ENCODE measurements at places on chromosomes 7 and 10.

GRCh38 chr7:16926861-16927260, 45.1 kb upstream of the AGR3 start:
- no peak for DNase-seq

- DNase-seq: no peak
Observed at GRCh38 chr7:129244220-129244619, 19.4 kb downstream of the AHCYL2 start.

DNA sequence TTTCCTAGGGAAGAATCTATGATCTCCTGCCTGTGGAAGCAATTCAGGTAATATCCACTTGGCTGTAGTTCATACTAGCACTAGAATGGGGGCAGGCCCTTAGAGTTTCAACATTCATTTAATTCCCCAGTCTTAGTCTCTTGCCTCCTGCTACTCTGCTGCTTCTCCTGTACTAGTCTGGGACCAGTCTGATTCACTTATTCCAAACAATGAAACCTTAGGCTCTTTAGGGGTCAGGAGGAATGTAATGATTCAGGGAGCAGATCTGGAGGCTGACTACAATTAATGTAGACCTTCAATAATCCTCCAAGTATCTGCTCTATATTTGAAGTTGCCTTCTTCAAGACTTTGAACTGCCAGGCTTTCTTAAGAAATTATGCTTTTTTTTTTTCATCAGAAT, 101.8 kb downstream of the GNAT3 start:
- DNase-seq: no peak

DNA sequence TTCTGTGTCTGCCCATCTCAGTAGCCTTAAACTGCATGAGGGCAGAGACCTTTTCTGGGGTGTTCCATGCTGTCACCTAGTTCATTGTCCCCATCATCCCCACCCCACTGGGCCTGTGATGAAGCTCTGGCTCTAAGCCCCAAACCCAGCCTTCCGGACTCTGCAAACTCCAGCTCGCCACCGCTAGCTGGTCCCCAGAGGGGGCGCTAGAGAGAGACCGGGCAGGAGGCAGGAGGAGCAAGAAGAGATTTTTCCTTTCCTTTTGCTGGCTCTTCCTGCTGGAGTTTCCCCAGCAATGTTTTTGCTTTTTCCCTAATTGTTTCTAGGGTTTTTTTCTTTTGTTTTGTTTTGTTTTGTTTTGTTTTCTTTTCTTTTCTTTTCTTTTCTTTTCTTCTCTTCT, 234.4 kb downstream of the TEX36 start:
- DNase-seq: no peak

GRCh38 chr7:112112822-112113255, 93.4 kb downstream of the DOCK4 start:
- DNase-seq: peak; percentile 20

GRCh38 chr10:89659143-89660131, 14.4 kb upstream of the PANK1 start:
- no peak for DNase-seq

DNA sequence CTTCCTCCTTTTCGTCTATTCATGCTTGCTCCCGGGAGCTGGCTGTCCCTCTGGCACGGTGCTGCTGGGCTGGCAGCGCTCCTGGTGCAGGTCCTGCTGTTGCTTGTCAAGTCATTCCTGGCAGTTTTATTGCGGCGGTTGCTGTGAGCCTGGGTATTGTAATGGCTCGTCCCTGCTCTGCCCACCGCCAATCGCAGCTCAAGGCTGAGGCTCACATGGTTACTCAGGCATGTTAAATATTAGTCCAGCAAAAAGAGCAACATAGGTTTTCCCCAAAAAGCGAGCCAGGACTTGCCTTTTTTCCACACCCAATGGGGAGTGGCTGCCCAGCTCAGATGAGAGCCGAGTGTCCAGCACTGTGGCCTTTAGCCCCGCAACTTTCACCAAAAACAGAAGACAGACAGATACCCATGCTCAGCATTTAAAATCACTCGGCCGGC, 492.9 kb upstream of the FOXK1 start:
- peak; percentile 85 for DNase-seq

DNA sequence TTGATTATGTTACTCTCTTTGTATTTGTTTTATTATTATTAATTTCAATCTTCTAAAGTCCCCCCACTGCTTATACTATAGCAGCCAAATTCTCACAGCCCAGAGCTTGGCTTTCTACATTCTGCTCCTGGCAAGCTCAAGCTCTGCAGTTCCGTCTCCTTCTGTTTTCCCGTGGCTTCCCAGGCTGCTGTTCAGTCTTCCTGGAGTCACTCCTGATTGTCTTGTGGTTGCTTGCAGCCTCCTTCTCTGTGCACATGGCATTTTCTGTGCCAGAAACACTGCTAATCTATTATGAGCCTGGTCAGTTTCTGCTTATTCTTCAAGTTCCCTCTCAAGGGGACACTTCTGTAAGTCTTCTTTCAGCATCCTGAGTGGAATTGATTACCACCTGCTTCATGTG, 533.7 kb upstream of the IGFBP3 start:
- no peak for DNase-seq

DNA sequence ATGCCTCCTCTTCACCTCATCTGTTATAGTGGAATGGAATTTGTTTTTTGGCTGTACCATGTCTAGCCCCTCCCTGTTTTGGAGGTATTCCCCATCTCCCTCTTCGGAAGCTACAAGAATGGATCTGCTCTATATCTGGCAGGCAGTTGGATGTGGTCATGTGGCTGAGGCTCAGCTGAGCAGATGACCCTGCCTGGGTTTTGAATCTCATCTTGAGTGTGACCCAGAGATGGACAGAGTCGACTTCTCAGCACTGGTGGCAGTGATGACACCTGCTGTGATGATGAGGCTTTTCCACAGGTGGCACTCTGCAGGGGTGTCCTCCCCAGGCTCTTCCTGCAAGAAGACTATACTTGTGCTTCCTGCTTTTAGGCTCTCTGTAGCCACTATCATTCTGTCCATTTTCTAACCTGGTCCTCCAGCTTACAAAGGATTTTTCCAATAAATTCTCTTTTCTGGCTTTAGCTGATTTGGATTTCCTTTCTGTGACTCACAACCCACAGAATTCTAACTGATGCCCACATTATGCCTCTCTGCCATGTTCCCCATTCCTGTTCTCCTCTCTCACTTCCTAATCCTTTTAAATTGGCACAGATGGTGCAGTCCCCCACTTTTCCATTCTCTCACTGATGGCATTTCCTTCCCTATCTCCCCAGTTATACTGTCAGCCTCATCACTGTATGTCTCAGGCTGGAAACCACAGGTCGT, 7.5 kb upstream of the ARHGAP22 start:
- no peak for DNase-seq

DNA sequence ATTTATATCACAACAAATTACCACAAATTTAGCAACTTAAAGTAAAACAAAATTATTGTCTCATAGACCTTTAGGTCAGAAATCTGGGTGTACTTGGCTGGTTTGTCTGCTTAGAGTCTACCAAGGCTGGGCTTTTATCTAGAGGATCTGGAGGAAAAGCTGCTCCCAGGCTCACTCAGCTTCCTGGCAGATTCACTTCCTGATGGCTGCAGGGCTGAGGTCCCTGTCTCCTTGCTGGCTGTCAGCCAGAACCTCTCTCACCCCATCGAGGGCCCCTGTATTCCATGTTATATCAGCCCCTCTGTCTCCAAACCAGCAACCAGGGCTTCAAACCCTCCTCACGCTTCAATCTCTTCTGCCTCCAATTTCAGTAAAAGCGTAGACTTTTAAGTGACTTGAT, 734.9 kb downstream of the NRG3 start:
- DNase-seq: no peak

GRCh38 chr10:6621536-6621935, 41.5 kb upstream of the PRKCQ start:
- no peak for DNase-seq

DNA sequence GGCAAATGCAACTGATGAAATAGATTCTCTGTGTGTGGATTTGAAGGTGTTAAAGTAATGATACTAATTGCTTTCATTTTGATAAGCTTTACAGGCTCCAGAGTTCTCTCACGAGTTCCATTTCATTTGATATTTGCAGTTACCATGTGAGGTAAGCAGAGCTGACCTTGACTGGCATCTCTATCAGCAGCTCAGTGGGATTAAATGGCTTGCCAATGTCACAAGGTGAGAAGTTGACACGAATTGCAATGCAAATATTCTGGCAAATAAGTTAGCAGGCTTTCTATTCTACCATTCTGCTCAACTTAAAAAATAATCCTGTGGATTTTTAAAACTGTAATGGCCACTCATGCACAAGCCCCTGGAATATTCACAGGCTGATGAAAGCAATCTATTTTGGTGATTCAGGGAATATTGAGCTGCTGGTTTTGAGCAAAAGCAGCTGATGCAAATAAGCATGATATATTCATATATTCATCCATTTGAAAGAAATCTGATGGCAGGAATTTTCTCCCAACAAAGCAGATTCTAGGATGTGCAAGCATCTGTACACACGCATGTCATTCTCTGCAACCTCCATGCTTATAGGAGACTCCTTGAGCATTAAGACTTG, 64.5 kb upstream of the ANKRD1 start:
- DNase-seq: no peak

DNA sequence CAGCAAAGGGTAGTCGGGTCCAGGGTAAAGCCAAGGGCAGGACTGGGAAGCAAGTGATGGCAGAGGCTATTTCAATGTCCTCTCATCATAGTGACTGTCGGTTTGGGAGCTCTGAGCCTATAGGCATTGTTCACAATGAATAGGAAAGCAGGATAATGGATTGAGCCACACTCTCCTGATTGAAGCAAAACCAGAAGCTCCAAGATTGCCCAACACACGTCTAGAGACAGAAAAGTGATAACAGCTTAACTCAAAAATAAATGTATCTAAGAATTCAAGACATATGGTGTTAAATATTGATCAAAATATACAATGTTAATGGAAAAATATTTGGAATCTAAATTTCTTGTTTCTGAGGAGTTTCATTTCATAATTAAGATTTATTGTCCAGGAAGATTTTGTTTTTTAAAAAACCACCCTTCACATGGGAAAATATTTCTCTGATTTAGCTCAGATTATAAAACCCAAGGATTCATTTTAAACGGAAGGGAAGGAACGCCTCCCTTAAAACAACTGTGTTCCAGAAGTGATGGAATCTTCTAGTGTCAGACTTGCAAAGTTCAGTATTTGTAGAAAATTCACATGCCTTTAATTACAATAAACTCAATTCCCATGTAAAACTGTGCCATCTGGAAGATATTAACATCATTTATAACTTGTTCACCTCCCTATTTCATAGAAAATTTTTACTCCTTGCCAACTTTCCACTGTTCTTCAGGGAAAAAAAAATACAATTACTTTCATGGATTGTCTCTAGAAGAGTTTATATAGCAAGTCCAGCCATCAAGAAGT, 54.5 kb downstream of the NRP1 start:
- no peak for DNase-seq

DNA sequence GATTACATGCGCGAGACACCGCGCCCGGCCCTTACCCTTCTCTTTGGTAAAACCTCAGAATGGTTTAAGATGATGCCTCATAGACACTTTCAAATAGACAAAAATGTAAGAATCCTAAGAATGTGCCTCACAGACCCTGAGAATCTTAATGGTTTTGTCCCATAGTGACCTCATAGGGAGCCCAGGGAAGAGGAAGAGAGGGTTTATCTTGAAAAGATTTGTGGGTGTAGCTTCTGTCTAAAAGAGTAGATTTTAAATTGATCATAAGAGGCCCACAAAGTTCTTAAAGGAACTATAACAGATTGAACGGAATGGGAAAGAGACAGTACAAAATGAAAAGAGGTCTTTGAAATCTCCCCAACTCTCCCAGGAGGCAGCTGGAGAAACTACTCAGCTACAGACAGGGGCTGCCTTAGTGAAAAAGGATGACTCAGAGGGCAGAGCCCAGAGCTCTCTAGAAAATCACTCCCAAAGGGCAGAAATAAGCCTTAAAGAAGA, 220.6 kb downstream of the ADRA2A start:
- no peak for DNase-seq

- no peak for DNase-seq
Observed at GRCh38 chr7:57427146-57427545, 22.8 kb upstream of the ZNF716 start.

GRCh38 chr7:47185839-47186238, 396.1 kb downstream of the TNS3 start:
- DNase-seq: no peak

DNA sequence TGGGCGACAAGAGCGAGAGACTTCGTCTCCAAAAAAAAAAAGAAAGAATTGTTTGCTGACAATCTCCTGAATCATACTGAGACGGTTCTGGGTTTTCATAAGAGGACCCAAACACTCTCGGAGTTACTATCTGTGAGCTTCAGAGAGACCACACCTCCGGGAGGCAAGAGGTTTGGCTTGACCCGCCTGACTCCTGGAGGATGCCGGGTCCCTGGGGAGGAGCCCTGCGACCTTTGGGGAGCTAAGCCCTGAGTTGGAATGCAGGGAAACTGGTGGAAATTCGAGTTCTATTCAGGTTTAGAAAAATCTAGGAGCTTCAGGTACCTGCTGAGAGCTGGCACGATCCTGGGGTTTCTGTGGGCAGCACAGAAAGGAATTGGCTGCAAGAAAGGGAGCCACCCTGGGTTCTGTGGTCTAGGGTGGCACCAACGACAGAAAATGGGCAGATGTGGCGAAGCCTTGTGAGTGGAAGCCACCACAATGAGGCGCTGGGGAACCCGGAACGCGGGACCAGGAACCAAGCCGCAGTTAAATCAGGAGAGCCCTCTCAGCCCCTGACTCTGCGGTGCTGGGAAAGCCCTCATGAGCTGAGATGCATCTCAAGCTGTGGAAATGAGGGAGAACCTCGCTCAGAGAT, 21.9 kb upstream of the GATAD1 start:
- no peak for DNase-seq

GRCh38 chr10:91090761-91091529, 129.5 kb upstream of the PCGF5 start:
- no peak for DNase-seq

DNA sequence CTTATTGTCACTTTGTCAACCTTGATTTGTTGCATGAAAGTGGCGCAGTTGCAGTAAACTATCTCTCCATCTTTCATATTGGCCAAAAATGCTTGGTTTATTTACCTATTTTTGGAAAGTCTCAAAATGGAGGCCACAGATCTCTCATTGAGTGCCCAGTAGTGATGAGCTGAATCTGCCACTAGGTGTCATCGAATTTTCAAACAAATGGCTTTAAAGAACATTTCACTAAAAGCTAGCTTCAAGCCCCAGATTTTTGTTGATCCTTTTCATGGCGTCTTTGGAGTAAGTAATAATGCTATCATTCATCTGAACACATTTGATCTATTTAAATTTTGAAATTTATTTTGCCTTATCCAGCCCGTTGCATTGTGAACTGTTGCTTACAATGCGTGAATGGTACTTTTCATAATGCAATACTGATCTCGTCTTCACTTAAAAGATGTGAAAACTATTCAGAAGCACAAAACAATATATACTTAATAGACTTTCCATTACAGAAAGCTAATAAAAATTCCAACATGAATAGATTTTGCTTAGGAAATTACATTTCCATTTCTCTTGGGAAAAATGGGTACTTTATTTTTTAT, 236.2 kb downstream of the DNAJB9 start:
- no peak for DNase-seq

- DNase-seq: peak; percentile 41
Observed at GRCh38 chr7:45001138-45001694, 1.2 kb downstream of the CCM2 start.

Measured in cerebellum (tissue), 4 donors.